ENCODE measurements at places on chromosomes 4 and X.

- no peak for DNase-seq
These were observed 80.5 kb downstream of the CLDN34 start for GRCh38 chrX:10047631-10048030.

GRCh38 chr4:176383273-176384077 lies 63.7 kb downstream of the SPCS3 start:
- no peak for DNase-seq

- DNase-seq, result no peak
These were observed at the start of gene GABRA4 for GRCh38 chr4:46993075-46994006. Gene GABRA4, minus strand, starts transcription at chr4:46993581. Its CDS starts 157 bp downstream, at chr4:46993424.

GRCh38 chrX:34901761-34902160 lies 40.8 kb upstream of the FAM47B start:
- no peak for DNase-seq

GRCh38 chrX:153642051-153642654 lies 4.8 kb upstream of the DUSP9 start:
- DNase-seq, result no peak

DNA sequence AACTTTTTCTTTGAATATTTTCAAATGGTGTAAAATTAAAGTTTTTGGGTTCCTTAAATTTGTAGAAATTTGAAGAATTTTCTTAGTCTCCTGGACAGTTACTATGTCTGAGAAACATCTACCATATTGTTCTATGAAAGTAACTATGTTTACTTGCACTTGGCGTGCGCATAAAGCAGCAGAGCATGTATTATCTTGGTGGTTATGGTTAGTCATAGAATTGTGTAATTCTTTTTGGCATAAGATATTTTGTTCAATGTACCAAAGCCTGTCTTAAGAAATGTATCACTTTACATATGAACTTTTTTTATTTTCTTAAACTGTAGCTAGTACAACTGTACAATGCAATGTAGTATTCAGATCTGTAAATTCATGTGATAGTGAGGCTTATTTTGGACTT lies 49.2 kb downstream of the CDS1 start:
- DNase-seq, result no peak

DNA sequence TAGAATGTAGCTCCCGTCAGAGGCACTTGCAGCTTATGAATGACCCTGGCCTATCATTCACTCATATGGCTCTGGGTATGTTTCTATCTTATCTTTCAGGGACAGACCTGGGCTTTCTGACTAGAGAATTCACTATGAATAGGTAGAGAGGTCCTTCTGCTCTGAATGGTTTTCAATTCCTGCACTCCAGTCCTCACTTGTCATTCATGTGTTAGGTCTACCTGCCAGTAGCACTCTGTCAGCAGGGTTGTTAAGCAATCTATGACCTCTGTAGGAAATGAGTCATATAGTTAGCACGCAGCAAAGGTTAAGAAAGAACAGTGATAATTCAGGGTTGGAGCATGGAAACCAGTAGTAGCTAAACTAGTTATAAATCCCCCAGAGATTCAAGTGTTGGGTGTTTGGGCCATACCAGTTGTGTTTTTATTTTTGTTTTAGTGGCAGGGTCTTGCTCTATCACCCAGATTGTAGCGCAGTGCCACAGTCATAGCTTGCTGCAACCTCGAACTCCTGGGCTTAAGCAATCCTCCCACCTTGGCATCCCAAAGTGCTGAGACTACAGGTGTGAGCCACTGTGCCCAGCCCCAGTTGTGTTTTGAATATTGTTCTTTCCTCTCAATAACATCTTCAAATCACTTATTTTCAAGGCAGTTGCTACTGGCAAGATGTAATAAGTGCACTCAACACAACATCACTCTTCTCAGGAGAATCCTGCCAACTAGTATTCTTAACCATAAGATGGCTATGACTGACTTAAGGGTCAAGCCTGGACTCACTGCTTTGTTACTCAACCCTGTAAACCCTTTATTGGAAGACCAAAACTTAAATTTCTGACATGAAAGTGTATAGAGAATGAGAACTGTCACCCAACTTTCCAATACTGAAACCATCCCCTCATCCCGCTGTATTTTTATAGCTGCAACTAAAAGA lies 25.1 kb downstream of the ARL13A start:
- DNase-seq, result no peak

DNA sequence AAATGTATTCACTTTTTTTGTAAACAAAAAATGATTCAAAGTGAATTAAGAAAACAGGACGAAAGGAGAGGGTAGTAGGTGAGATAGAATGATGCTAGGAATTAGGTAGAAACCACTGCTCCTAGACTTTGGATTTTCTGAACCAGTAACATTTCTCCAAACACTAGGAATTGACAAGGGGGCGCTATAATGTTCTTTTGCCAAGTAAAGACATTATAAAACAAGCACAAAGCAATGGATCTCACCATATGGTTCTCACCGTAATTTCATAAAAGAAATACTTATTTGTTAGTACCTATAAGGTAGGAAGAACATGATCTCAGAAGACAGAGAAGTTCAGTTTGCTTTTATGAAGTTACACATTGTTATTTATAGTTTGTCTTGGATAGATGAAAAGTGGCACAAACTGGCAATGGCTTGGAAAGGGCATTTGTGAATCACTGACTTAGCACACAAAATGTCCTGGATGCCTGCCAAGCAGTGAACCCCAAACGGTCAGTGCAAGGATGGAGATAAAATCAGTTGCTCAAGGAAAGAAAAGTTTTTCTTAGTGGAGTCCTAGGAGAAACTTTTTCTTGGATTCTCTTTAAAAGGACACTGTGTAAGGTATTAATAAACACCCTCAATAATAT lies 8.1 kb upstream of the TBC1D1 start:
- DNase-seq, result no peak

GRCh38 chr4:164056426-164057142 lies 562.1 kb downstream of the TMA16 start:
- DNase-seq, result no peak

GRCh38 chr4:187965726-187966125 lies 29.8 kb upstream of the ZFP42 start:
- DNase-seq, result no peak

- DNase-seq, result no peak
These were observed 13.2 kb downstream of the GALNT7 start for GRCh38 chr4:173181848-173182247.

GRCh38 chrX:115533485-115533884 lies 27.5 kb upstream of the PLS3 start:
- DNase-seq, result no peak

DNA sequence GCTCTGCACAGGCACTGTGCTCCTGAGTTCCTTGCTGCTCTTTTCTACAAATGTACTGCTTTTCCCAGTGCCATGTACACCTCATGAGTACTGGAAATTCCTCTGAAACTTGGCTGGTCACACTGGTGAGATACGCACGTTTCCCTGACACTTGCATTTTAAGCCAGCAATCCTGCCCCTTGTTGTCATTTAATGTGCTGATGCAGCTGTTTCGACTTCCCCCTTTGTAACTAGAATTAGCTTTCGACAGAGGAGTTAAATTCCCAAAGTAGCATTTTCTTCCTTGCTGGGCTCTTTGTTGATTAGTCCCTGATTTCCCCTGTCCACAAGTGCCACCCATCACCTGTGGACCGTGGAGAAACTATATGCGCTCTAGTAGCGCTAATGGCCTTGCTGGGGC lies 77.5 kb downstream of the IQCM start:
- DNase-seq, result no peak

GRCh38 chr4:186250760-186251159 lies 15.2 kb upstream of the F11 start:
- DNase-seq, result no peak

GRCh38 chr4:183478123-183478522 lies 26.7 kb upstream of the ING2 start:
- DNase-seq, result no peak

DNA sequence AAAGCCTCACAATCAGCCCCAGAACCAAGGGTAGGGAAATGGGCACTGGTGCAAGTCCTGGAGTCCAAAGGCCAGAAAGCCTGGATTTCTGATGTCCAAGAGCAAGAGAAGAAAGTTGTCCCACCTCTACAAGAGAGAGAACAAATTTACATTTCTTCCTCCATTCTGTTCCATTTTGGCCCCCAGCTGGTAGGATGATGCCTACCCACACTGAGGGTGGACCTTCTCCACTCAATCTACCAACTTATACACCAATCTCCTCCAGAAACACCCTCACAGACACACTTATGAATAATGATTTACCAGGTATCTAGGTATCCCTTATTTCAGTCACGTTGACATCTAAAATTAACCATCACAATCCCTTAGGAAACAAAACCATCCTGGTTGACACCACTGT lies 367.8 kb upstream of the GRIA3 start:
- no peak for DNase-seq

GRCh38 chrX:65811558-65812228 lies 144.2 kb downstream of the MSN start:
- DNase-seq, result no peak

DNA sequence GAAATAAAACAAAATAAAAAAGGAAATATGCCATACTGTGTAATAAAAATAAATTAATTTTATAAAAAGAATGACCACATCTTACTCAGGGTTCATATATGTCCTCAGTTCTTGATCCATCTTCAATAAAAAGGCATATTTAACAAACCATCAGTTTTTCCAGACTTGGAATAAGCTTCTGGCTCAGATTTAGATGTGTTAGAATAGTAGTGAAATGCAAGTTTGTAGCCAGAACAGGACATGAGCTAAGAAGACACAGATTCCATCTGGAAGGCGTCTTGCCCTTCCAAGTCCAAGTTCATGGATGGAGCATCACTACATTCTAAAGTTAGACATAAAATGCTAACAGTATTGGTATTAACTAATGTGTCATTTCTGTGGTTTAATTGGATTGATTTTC lies 10.3 kb upstream of the LSM6 start:
- DNase-seq, result no peak

DNA sequence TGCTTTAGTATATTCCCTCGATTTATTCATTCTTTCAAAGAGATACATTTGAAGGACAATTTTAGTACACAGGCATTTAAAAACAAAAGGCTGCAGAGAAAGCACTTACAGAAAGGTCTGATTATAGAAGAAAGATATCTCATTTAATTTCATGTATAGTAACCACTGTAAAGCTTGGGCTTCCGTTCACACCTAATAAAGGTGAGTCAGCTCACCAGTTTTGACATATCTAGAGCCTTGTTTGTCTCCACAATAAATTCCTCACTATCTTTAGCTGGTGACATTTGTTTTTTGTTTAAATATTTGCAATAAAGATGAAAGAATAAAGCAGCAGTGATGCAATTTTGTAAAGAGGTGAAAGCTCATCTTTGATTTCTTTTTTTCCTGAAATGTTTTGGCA lies 1.1 kb upstream of the EPHA5 start:
- DNase-seq, result no peak

- no peak for DNase-seq
These were observed 1145.5 kb upstream of the PCDH10 start for GRCh38 chr4:132003593-132003992.

DNA sequence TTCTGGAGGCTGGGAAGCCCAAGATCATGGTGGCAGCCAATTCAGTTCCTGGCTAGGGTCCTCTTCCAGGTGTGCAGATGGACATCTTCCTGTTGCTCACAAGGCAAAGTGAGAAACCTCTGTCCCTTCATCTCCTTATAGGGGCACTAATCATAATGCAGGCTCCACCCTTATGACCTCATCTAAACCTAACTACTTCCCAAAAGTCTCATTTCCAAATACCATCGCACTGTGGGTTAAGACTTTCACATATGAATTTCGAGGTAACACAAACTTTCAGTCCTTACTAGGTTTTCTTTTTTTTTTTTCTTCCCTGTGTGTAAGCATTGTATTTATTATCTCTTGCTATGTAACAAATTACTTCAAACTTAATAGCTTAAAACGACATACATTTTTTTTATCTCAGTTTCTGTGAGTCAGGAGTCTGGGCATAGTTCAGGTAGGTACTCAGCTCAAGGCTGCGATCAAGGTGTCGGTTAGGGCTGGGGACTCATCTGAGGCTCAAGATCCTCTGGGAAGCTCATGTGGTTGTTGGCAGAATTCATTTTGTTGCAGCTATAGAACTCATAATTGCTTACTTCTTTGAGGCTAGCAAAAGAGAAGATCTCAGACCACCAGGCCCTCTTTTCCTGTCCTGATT lies 204.7 kb upstream of the STK26 start:
- no peak for DNase-seq

DNA sequence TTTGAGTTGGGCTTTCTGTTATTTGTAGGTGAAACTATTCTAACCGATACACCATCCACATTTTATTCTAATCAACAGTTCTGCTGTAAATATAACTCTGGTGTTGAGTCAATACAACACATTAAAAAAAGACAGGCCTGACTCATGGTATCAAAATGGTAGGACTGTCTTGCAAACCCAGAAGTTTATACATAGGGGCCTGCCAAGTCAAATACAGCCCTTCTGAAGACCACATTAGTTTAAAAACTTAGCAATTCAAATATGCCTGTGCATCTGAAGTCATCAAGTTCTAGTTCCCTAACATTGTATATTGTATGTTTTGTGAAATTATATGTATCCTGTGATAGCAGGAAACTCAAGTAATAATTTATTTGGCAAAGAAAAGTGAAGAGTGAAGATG lies 24.4 kb upstream of the PDE5A start:
- no peak for DNase-seq

- DNase-seq, result peak; percentile 39
These were observed at the start of gene TMEM185A for GRCh38 chrX:149631234-149632165. Gene TMEM185A, minus strand, starts transcription at chrX:149631792. Its CDS starts 212 bp downstream, at chrX:149631580.

- DNase-seq, result no peak
These were observed 7.4 kb downstream of the AFF1 start for GRCh38 chr4:86942185-86942666.

DNA sequence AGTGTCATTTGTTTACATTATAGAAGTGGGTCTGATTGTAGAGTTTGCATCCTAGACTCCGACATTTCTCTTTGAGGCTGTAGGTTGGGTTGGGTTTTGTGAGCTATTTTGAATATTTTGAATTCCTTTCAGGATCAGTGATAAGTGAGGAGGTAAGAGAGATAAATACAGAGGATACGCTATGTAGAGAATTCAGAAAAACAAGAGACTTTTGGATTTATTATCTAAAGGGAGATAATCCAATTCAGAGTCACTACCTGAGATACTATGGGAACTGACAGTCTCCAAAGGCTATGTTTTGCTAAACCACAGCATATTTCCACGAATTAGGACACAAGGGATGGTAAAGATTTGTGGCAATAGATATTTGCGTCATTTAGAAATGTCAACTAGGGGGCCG lies 16.9 kb upstream of the RAP2C start:
- no peak for DNase-seq
